ENCODE measurements at places on chromosomes 13 and 19.

GRCh38 chr19:1538978-1539377 is 15.1 kb downstream of the PLK5 start:
- DNase-seq, result no peak

- DNase-seq, result no peak
Measured at GRCh38 chr13:25701304-25701703, 329.5 kb downstream of the ATP8A2 start.

GRCh38 chr19:13844130-13844631 is 32.8 kb upstream of the NANOS3 start:
- DNase-seq, result no peak

GRCh38 chr19:3039641-3040077 is 10.6 kb upstream of the TLE2 start:
- no peak for DNase-seq

DNA sequence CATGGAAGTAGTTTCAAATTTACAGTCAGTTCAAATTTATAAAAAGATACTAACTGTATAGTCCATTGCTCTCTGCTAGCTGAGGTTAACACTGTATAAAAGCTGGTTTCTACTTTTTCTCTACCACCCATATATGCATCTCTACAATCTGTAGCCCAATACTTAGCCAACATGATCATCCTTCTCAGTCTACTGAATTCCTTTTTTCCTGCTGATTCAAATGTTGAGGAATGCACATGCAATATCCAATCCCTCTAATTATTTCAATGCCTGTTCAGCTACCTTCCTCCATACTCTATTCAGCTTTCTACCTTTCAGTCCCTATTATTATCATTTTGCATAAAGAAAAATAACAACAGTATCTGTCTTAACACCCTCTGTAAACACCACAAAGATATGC is 15.6 kb downstream of the KPNA3 start:
- no peak for DNase-seq

DNA sequence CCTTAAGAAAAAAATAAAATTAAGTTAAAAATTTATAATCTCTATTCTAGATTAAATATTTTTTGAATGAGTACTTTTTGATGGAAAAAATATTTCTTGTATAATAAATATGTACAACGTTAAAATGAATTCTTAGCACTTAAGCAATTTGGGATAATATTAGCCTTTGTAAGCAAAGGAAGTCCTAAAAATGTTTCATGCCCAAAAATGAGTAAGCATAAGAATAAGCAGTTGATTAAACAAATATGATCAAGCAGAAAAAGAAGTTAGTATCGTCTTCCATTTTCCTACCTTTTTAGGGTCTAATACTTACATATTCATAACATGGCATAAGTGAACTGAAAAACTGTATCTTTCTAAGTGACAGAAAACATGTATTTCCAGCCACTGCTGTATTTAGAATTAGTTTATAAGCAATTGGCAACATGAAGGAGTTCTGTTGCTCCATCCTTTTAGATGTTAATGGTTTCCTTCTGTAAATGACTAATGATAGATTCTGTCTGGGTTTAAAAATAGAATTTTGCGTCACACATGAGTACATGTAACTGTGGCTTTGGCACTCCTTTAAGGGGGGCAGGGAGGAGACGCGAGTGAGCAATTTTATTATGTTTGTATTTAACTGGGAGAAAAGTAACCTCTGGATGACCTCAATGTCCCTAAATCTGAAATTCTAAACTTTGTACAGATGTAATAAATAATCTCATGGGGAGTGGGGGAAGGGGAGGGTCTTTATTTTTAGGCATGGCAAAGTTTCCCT is 237.4 kb downstream of the RGCC start:
- no peak for DNase-seq

GRCh38 chr13:71493189-71493588 is 373.8 kb downstream of the DACH1 start:
- DNase-seq, result no peak

DNA sequence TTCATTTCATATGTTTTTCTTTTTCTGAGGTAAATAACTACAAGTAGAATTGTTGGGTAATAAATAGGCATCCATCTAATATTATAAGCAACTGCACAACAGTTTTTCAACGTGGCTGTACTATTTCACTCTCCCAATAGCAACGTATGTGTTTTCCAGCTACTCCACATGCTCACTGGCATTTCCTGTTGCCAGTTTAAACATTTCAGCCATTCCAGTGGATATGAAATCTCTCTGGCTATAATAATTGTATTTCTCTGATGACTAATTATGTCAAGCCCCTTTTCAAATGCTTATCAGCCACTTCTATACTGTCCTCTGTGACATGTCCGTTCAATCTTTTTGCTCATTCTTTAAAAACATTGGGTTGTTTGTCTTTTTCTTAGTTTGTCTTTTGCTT is 26.8 kb upstream of the ALOX5AP start:
- no peak for DNase-seq

DNA sequence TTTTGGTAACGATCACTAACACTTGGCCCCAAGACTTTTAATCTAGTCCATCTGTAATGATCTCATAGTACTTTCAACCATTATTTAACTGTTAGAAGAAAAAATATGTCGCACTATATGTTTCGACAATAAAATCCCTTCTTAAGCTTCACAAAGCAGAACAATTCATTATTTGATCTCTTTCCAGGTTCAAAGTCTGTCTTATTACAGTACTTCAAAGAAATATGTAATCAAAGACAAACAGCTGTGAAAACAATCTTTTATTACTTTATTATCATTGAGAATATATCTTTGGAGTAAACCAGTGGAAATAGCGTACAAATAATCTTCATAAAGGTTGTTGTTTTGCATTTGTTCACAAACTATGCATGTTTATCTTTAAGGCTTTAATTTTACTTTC is 93.5 kb downstream of the DACH1 start:
- no peak for DNase-seq

DNA sequence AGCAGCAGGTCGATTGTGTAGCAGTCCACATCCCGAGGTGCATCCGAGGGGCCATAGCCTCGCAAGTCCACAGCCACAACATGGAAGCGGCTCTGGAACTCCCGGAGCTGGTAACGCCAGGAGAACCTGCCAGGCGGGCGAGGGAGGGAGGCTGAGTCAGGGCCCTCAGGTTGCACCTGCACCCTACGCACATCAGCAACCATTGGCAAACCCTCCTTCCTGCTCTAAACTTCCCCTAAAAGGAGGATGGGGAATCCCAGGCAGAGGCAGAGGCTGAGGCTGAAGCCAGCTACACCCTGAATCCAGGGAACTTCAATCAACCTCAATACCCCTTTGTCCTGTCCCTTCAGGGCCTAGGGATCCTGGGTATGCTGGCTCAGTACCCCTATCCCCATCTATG is 977 bp downstream of the EPHX3 start:
- DNase-seq, result no peak

GRCh38 chr19:29260477-29261317 is 47.7 kb upstream of the UQCRFS1 start:
- peak; percentile 24 for DNase-seq

GRCh38 chr13:85729296-85729695 is 69.9 kb downstream of the SLITRK6 start:
- DNase-seq, result no peak

DNA sequence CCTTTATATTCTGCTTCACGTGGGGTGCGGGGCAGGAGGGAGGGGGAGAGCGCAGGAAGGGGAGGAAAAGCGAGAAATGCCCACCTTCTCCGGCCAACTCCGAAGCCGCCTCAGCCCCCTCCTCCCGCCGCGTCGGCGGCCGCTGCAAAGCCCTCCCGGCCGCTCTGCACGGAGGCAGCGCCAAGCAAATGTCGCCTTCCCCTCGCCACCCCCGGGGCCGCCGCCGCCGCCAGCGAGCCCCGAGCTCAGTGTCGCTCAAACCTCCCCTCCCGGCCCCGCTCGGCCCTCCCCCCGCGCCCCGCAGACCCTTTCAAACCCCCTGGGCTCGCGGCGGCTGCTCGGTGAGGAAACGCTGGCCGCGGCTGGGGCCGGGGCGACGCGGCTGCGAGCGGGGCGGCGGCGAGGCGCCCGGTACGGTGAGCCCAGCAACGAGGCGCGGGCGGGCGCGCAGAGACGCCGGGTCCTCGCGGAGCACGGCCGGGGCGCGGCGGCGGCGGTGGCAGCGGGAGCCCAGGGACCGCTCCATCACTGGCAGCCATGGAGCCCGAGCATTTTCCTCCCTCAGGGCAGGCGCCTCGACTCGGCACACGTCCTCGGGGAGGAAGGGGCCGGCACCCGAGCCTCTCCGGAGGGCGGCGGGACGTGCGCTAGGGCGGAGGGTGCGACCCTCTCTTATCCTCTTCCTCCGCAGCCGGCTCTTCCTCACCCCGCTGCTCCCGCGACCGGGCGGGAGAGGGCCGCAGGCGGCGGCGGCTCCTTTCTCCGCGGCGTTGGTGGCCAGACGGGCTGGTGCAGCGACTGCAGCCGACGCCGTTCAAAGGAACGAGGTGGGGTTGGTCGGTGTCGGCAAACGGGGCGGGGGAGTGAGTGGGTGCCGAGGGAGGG is 463 bp upstream of the TSC22D1 start:
- DNase-seq, result no peak

- no peak for DNase-seq
Measured at GRCh38 chr13:105037110-105037509, 1498.4 kb downstream of the EFNB2 start.

- DNase-seq, result no peak
Measured at GRCh38 chr19:48455171-48455907, at the start of gene KCNJ14. TSS of gene KCNJ14 (plus strand) at chr19:48455574. CDS start at chr19:48461725, 6,151 bp downstream.

- no peak for DNase-seq
Measured at GRCh38 chr19:38956264-38956663, 19.3 kb downstream of the FBXO17 start.

GRCh38 chr13:100818711-100819110 is 144.1 kb upstream of the TMTC4 start:
- DNase-seq, result no peak
